CD4-positive, alpha-beta memory T cell (primary cell): ENCODE measurements at places on chromosomes 3 and 15. TPM values are rescaled to one million over a fixed set of nuclear protein-coding genes. Genes with fewer than 3 reads are reported as not detected.

Gene KCNMB3
- polyA plus RNA-seq: 1.7 TPM

Gene CX3CR1
- 1.6 TPM for polyA plus RNA-seq

Gene UBAP1L
- polyA plus RNA-seq: not detected

Gene TJP1
- polyA plus RNA-seq: not detected

Gene HYAL1
- polyA plus RNA-seq: 0.09 TPM

Gene EFHB
- not detected for polyA plus RNA-seq

Gene GOLGA8O
- not detected for polyA plus RNA-seq

Gene PRR23E
- polyA plus RNA-seq: not detected

Gene CTXND1
- not detected for polyA plus RNA-seq

Gene ATP13A4
- 0.25 TPM for polyA plus RNA-seq

Gene FBXL2
- 0.29 TPM for polyA plus RNA-seq

Gene GPR15
- polyA plus RNA-seq: 12.9 TPM

DNA sequence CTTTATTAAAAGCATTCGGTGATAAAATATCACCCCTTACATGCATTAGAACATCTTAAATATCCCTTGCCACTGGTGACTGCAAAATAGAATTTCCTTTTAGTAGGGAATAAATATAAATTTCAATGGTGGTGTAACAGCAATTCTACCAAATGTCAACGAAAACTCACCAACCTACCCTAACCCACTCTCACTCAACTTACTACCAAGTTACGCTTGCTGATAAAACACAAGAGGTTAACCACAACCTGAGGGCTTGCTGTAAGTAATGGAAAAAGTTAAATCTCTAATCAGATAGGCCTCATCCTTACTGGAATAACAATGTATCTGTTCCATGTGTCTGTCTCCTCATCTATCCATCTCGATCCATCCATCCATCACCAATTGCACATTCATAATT lies 274.7 kb downstream of the FOXP1 start:
- no peak for DNase-seq

DNA sequence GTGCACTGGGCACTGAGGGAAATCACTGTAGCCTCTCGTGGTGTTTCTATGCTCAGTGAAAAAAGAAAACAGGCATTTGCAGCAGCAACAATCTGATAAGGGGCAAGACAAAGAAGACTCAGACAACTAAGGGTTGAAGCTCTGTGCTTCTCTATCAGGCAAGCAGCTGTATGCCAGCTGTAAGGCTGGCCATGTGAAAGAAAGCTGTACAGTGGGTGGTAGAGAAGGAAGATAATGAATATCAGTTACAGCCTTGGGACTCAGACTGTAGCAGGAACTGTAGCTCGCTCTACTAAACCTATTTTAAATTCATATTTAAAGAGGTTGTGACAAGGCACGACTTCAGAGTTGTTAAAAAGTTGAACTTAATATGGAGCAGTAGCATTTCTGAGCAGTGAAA lies 76.3 kb downstream of the VGLL3 start:
- no peak for DNase-seq

DNA sequence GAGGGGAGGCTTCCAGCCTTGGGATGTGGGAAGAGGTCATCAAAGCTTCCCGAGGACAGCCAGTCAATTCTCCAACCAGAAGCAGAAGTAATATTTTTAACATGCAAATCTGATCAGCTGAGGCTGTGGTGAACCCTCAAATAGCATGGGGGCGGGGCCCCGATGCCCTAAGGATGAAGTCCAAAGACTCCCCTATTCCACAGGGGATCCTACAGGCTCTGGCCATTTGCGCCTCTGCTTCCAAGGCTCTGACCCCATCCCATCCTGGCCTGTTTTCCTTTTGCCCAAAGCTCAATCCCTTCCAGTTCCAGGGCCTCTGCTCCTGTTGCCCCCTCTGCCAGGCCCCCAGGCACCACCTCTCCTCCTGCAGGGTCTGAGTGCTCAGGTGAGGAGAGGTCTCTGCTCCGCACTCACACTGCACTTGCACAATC lies 6.7 kb upstream of the CSK start:
- no peak for DNase-seq

DNA sequence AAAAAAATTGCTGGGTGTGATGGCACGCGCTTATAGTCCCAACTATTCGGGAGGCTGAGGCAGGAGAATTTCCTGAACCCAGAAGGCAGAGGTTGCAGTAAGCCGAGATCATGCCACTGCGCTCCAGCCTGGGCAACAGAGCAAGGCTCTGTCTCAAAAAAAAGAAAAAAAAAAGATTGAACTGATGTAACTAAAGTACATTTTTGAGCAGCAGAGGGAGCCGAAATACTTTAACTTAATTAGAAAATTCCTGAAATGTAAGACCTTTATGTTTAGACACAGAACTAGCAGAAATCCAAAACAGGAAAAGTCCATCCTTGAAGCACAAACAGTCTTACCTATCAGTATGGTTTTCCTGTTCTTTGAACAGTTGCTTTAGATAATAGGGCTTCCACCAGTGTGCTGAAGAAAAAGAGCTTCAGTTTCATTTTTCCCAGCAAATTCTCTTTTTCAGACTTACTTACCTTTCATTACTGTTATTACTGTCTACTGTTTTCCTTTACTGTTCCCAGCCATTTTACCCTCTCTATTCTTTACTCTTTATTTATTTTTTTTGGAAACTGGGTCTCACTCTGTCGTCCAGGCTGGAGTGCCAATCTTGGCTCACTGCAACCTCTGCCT lies 33.4 kb upstream of the ZNF609 start:
- DNase-seq: no peak

DNA sequence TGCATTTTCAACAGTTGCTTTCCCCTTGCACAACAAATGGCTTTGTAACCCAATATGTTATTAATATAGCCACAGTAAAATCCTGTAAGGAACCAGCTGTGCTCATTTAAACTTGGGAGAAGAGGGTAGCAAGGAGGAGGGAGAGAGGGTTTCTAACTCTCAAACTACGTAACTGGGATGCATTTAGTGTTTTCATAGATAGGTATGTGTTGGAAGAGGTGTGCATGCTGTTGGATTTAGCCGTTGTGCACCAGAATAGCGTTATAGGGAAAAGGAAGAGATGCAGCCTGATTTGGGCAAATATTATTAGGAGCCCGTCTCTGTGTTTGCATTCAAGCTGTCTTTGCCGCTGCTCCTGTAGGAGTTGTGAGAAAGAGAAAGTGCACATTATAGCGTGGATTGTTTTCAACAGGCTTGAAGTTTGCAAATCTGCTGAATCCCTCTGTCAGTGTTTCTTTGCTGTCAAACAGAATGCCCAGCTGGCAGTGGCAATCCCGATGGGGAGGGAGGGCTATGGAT lies 39.4 kb downstream of the ARPP21 start:
- no peak for DNase-seq

DNA sequence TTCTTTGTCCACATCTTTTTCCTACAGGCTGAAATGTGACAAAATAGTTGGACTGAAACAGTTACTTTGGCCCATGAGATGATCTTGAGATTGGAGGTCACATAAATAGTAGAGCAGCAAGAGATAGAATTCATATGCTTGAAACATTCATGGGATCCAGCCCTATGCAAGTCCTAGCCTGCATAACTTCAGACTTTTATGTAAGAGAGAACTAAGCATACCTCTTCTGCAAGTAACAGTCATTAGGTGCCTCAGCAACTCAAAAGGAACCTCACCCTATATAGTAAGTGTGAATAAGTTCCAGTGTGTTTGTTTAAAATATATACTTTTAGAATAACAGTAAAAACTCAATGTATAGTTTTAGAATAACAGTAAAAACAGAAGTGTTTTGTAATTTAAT lies 138.0 kb upstream of the P2RY1 start:
- DNase-seq: no peak

- DNase-seq: no peak
These were observed 6.3 kb upstream of the PXK start for GRCh38 chr3:58326267-58326900.

GRCh38 chr3:45055032-45055410 lies 28.9 kb downstream of the CLEC3B start:
- no peak for DNase-seq

- DNase-seq: no peak
These were observed 10.9 kb upstream of the ALDH1L1 start for GRCh38 chr3:126191246-126191645.

DNA sequence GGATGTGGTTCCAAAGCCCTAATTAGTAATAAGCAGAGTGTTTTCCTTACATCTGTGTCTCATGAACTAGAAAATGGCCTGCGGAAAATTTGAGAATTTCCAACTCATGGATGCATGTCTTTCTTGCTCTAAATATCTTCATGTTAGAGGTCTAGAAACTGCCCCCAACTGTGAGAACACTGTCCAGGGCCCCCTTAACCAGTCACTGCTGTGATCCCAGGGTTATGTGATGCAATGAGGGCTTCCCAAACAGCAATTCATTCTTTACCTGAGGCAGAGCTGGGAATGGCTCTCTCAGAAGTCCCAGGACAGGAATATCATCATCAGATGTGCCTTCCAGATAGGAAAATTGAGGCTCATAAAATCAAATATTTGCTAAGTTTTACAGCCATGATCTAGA lies 8.2 kb downstream of the NPAP1 start:
- DNase-seq: no peak

GRCh38 chr15:74958908-74959585 lies 2.5 kb upstream of the RPP25 start:
- DNase-seq: no peak

GRCh38 chr3:186746008-186746407 lies 28.8 kb downstream of the KNG1 start:
- DNase-seq: no peak

DNA sequence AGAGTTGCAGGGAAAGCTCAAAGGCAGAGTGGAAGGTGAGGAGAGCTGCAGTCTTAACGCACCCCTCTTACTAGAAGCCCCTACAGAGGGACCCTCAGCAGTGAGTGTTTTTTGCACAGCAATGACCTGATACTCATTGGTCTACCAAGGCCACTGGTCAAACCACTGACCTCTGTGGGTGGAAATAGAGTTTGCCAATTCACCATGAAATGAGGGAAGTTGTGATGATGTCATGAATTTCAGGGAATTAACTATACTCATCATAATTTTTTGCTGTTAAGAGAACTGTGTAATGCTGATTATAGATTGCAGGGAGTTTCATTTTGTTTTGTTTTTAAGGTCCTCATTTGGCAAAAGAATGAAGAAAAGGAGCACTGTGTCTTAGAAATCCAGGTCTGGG lies 101.7 kb upstream of the SMAD3 start:
- no peak for DNase-seq

GRCh38 chr3:149634573-149634972 lies 23.3 kb downstream of the WWTR1 start:
- no peak for DNase-seq

- peak; percentile 4 for DNase-seq
These were observed 33.1 kb downstream of the DZIP1L start for GRCh38 chr3:138082085-138082991.

GRCh38 chr3:11558411-11558903 lies 85.3 kb downstream of the VGLL4 start:
- DNase-seq: no peak

DNA sequence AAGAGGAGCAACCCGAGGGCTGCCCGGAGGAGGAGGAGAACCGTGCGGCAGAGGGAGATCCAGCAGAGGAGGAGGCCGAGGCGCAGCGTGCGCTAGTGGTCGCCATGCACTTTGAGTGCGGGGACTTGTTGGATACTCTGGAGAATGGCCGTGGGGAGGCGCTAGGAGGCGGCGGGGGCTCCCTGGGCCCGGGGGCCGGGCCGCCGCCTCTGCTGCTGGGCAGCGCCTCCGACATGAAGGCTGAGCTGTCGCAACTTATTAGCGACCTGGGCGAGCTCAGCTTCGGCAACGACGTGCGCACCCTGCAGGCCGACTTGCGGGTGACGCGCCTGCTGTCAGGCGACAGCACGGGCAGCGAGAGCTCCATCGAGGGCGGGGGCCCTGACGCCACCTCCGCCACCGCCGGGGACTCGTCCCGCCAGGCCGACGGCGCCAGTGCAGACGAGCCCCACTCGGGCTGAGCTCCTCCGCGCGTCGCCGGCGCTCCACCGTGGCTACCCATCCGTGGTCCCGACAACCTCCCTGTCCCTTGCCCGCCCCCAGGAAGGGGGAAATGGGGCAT lies 2.0 kb downstream of the FAM43A start:
- DNase-seq: peak; percentile 63

- no peak for DNase-seq
These were observed 11.1 kb downstream of the RBMS3 start for GRCh38 chr3:29291982-29292363.

DNA sequence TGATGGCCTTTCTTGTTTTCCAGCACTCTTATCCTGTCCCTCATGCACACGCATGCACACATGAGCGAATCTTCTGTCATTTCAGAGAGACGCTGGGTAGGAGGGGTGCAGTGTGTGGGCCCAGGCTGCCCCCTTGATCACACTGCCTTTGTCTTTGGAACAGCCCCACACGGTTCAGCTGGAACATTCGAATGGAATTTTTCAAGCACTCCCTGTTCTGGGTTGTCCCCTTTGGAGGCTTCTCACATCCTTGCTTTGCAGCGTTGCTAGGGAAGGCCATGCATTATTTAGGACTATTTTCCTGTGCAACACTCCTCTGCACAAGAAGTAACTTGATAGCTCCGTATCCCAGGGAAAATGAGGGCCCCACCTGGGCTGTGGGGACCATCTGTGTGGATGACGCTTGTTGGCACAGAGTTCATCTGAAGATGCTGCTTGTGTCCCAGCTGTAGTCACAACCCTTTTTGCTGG lies 78.4 kb downstream of the SPSB4 start:
- DNase-seq: no peak

DNA sequence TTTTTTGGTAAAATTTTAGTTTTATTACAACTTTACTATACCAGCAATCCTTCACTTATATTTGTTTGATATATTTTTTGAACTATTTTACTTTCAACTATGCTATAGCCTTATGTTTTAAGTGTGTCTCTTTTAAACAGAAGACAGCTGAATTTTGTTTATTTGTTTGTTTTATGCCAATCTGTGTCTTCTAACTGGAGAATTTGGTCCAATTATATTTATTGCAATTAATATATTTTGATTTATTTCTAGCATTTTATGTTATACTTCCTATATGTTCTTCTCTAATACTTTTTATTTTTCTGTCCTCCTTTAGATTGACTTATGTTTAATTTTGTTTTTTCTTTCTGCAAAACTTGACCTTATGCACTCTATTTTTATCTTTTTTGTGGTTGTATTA lies 4.9 kb upstream of the MME start:
- no peak for DNase-seq

DNA sequence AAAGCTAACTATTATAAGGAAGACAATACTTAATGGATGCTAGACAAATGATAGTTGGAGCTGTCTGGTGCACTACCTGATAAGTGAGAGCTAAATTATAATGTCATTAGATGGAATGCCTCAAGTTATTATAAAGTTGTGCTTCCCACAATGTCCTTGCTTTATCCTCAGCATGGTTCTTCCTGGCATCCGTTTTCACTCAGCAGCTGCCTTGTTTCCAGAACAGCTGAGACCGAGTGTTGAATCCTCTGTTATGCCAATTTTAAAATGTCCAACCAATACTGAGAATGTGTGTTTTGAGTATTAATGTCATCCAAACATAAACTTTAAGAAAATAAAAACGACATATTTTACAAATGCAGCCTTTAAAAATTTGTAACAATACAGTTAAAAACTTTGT lies 286.7 kb upstream of the SOX2 start:
- no peak for DNase-seq

GRCh38 chr3:44960387-44961026 lies 15.5 kb downstream of the ZDHHC3 start:
- no peak for DNase-seq

GRCh38 chr3:13262493-13263211 lies 157.5 kb downstream of the NUP210 start:
- no peak for DNase-seq
